Activated CD4-positive, alpha-beta T cell treated with anti-CD3 and anti-CD28 coated beads, Interleukin-2, amount 50 U/mL, for 4 hours (primary cell): ENCODE measurements at places on chromosomes 12 and 14.

- no peak for DNase-seq
Observed at GRCh38 chr12:41850046-41850445, 294.6 kb downstream of the GXYLT1 start.

- no peak for DNase-seq
Observed at GRCh38 chr12:68739891-68740290, 6.1 kb upstream of the SLC35E3 start.

DNA sequence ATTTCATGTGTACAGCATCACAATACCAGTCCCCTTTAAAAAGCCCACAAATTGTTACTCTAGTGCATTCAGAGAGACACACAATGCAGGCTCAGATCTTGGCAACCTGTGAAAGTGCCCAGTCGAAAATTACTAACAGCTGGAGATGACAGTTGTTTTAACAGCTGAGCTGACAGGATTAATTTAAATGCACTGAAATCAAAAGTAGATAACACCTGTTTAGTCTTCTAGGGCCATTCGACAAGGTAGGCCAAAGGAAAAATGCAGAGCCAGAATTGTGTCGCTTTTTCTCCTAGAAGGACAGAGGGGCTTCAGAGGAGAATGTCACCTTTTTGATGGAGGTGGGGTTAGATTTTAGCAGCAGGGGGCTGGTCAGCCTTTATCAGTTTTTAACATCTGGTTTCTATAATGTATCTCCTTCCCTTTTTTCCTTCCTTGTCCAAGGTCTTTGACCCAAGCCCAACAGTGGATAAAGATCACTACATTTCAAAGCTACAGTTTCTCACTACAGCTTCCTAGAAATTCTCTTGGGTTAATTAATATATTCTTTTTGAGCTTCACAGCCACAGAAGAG is 139.1 kb downstream of the SOX5 start:
- DNase-seq, result no peak

DNA sequence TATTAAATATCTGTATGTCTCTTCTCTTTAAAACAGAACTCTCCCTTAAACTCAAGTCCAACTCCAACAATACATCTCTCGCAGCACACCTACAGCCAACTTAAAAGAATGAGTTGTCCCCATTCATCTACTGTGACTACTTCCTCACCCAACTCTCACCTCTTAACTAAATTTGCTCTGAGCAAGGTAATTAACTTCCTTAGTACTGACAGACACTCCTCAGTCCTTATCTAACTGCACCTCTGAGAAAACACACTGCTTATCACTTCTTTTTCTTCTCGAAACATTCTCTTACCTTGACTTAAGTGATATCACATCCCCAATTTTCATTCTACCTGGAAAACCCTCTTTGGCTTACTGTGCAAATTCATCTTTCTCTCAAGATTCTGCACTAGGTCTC is 7.0 kb downstream of the ERGIC2 start:
- DNase-seq, result no peak

- DNase-seq, result no peak
Observed at GRCh38 chr12:122929812-122930211, 33.9 kb upstream of the VPS37B start.

DNA sequence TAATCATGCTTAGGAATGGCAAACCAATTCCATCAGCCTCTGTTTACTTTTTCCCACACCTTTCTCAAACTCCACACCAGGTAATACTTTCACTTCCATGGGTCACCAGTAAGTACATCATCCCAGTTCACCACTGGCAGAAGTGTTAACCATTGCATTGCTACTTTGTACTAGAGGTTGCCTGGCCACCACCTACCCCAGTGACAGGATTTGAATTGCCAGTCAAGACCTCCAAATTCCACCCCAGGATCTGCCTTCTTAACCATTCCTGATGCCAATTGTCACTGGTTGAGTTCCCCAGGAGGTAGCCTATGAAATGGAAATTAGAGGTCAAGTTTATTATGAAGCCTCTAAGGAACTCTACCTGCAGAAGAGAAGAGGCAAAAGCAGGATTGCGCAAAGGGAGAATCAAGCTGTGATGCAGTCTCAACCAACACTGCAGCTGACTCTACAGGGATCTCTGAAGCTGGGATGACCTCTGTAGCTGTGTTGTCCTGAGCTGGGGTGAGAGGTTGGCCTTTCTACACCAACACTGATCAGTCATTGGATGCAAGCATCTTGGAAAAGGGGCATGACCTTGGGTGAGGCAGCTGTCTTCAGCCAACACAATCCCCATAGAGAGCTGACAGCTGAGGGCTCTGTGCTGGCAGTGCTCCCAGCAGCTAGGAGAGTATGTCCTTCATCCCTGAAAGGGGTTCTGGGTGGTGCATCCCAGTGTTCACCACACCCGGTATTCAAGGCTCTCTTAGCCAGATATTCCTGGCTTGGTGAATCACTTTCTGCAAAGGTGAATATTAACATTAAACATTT is 37.0 kb upstream of the HMGA2 start:
- no peak for DNase-seq

DNA sequence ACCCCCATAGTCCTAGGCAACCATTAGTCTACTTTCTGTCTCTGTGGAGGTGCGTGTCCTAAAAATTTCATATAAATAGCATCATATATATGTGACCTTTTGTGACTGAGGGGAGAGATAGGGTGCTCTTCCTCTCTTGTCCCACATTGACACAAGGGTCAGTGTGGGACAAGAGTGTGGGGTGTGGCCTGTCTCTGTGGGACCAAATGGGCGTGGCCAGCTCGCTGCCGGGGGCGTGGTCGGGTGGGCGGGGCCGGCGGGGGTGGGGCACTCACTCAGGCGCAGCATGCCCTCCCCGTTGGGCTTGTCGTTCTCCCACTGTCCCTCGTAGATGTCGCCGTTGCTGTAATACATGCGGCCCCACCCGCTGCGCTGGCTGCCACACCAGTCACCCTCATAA is 15.5 kb downstream of the MORN3 start:
- no peak for DNase-seq

- DNase-seq, result no peak
Observed at GRCh38 chr14:20415782-20416206, 2.5 kb upstream of the TEP1 start.

DNA sequence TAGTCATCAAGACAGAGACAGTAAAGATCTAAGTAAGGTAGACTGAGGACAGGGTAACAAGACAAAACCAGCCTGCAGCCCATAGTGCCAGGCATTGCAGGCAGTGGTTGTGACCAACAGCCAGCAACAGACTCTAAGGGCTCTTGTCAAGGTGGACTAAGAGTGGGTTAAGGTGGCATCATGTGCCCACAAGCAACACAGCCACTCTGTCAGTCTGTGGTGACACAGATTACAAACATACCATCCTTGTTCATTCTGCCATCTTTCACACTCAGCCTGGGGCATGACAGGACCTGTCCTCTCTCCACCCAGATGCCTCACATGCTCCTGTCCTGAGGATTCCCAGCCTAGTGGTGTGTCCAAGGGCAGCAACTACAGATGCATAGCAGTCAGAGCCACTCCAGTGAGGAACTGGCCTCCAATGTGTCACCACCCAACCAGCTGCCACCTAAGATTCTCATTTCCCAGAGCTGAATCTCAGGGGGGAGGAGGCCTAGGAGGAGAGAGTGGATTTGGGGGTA is 28.3 kb downstream of the VDR start:
- no peak for DNase-seq

DNA sequence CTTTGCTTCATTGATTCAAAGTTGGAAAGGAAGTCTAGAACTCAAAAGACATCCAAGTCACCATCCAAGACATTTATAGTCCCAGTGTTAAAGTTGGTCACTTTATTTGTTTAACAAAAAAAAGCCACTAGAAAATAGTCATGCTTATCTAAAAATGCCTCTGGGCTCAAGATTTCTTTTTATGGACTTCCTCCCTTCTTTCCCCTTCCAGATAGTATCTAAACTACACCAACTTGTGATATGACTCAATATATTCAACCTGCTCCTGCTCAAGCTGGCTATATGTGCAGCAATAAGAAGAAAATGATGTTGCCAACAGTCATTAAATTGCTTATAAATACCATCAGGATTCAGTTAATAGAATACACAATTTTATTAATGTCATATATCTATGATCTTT is 1177.1 kb downstream of the FLRT2 start:
- DNase-seq, result no peak

GRCh38 chr12:15364221-15365160 is 42.2 kb downstream of the PTPRO start:
- DNase-seq, result no peak

GRCh38 chr14:75602503-75602902 is 24.1 kb downstream of the FLVCR2 start:
- DNase-seq, result no peak

DNA sequence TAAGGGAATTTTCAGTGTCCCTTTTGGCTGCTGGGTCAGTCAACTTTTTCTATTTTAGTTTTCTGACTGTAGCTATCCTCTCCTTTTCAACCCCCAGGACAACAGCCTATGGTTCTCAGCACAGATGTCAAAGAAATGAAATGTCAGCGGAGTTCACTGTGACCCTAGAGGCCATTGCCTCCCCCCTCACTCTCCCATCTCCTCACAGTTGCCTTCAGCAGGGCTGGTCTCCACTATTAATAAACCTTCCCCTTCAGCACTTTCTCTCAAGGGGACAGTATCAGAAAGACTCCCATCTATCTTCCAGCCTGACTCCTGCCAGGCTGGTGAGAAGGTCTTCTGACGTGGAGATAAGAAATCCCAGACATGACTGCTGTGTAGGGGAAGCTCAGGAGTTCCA is 137.1 kb upstream of the WSCD2 start:
- no peak for DNase-seq

- no peak for DNase-seq
Observed at GRCh38 chr12:50523772-50524171, 19.0 kb downstream of the DIP2B start.

DNA sequence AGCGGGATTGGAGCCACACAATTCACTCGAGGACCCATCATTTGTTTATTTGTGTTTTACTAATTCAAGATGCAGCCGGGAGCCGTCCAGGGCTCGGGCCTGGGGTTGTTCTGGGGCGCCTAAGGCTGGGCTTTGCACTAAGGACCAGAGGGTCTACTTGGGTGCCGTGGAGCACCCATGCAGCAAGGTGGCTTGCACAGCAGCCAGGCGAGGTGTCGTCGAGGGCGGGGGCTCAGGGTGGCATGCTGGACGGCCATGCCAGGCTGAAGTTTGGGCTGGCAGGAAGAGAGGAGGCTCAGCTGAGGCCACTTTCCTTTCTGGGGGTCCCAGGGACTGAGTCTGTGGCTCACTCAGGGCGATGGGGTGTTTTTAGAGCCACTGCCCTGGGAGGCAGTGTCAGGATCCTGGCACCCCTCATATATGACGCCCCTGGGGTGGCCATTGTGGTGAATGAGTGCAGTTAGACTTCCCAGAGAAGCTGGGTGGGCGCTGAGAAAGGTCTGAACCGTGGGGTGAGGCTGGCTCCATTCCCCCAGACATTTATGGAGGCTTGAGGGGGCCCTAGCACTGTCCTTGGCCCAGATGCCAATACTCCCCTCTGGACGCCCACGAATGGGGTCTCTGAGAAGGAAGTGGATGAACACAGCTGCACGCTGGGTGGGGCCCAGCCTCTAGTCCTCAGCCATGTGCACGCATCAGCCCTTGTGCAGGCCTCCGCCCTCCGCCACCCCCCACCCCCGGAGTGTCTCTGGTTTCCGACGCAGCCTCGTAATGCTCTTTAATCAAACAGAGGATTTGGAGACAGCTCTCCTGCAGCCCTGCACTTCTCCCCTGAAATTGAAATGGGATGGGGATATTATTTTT is 11.3 kb downstream of the MEG3 start:
- DNase-seq, result no peak
